Progenitor cell of endocrine pancreas (in vitro differentiated cells): ENCODE measurements at places on chromosomes 6 and 20. TPM values are rescaled to one million over a fixed set of nuclear protein-coding genes. Genes with fewer than 3 reads are reported as not detected.

CYP21A2 gene
- 0.38 and 0.67 TPM in 2 replicates for total RNA-seq

ASIP gene
- total RNA-seq: not detected in 2 replicates

PPP1R11 gene
- 45.1 and 48.4 TPM in 2 replicates for total RNA-seq

SOX4 gene
- 274 and 293 TPM in 2 replicates for total RNA-seq

KCNK5 gene
- total RNA-seq: 2.0 and 2.3 TPM in 2 replicates

NKX2-4 gene
- not detected in 2 replicates for total RNA-seq

OR2H1 gene
- not detected in 2 replicates for total RNA-seq

ARMC2 gene
- total RNA-seq: 16.1 and 16.5 TPM in 2 replicates

TPBG gene
- total RNA-seq: 31.3 and 32.0 TPM in 2 replicates

MUCL3 gene
- 0.05 TPM in 1 of 2 replicates, not detected in the other for total RNA-seq

GPR31 gene
- total RNA-seq: not detected in 2 replicates

TPD52L1 gene
- total RNA-seq: 33.8 and 39.6 TPM in 2 replicates

SLC35D3 gene
- 0.13 TPM in 1 of 2 replicates, not detected in the other for total RNA-seq

MACROD2 gene
- 6.4 and 7.6 TPM in 2 replicates for total RNA-seq
